ENCODE measurements at places on chromosomes 3 and 15. TPM values are rescaled to one million over a fixed set of nuclear protein-coding genes. Genes with fewer than 3 reads are reported as not detected.

KBTBD13 gene
- total RNA-seq, result not detected

NDN gene
- total RNA-seq, result 98.1 TPM

DNA sequence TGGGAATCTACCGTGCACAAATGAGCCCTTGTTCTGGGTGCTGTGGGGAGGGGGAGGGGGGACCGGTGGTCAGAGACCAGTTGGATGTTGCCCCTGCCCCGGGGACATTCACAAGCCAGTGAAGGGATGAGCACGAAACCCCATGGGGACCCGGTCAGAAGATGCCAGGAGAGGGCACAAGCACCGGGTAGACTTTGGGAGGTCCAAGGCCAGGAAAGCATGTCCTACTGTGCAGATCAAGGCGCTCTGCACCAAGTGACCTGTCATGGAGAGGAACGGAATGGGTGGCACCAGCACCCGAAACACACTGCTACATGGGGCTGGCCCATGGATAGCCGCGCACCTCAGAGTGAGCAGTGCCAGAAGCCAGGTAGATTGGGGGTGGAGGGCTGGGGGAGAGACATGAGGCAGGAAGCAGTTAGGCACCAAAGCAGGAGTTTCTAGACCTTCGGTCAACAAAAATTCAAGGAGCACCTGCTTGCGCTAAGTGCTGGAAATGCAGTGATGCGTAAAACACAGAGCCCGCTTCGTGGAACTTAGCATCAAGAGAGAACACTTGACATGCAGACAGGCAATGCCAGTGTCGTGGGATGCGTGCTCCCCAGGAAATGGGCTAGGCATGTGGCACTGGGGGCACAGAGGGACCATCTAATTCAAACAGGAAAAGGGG lies 99.1 kb downstream of the CPN2 start:
- DNase-seq, result no peak

DNA sequence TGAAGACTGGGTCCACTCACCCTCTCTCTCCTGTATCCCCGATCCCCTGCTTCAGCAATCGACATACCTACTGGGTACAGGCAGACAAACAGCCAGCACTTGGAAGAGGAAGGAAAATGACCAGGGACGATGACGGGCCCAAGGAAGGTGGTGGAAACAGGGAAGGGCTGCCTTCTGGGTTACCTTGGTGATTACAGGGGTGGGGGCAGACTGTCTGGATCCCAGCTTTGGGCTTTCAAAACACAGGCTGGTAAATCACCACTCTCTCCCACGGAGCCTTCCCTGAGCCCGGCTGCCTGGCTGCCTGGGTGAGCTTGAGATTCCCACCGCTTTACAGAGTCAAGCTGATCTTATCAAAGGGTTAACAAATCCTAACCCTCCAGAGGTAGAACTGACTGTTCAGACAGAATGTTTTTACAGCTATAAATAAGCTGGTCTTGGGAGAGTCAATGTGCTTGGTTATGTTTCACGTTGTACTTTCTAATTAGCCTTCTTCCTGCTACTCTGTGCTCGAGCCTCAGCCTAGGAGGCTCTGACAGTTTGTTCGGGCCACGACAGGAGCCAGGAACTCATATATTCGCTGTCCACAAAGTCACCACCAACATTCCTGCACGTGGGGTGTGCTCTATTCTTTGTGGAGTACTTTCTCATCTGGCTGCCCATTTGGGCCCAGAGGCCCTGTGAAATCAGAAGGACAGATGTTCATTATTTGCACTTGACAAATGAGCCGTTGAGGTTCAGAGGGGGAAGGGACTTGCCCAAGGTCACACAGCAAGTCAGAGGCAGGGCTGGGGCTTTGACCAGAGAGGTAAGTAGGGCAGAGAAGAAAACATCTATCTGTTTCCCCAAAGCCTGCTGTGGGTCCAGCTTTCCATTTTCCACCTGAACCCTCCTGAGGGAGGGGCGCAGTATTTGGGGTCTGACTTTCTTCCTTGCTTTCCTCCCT lies 63.5 kb downstream of the FEM1B start:
- no peak for DNase-seq

GRCh38 chr3:82633319-82633718 lies 871.9 kb upstream of the GBE1 start:
- peak; percentile 62 for DNase-seq

- DNase-seq, result peak; percentile 18
These were observed 5.3 kb downstream of the RPL22L1 start for GRCh38 chr3:170864525-170865208.

GOLGA8S gene
- total RNA-seq, result not detected

GRCh38 chr3:26271848-26272247 lies 350.7 kb upstream of the LRRC3B start:
- no peak for DNase-seq

- peak; percentile 57 for DNase-seq
These were observed 25.6 kb upstream of the NLGN1 start for GRCh38 chr3:173371848-173372487.

DNA sequence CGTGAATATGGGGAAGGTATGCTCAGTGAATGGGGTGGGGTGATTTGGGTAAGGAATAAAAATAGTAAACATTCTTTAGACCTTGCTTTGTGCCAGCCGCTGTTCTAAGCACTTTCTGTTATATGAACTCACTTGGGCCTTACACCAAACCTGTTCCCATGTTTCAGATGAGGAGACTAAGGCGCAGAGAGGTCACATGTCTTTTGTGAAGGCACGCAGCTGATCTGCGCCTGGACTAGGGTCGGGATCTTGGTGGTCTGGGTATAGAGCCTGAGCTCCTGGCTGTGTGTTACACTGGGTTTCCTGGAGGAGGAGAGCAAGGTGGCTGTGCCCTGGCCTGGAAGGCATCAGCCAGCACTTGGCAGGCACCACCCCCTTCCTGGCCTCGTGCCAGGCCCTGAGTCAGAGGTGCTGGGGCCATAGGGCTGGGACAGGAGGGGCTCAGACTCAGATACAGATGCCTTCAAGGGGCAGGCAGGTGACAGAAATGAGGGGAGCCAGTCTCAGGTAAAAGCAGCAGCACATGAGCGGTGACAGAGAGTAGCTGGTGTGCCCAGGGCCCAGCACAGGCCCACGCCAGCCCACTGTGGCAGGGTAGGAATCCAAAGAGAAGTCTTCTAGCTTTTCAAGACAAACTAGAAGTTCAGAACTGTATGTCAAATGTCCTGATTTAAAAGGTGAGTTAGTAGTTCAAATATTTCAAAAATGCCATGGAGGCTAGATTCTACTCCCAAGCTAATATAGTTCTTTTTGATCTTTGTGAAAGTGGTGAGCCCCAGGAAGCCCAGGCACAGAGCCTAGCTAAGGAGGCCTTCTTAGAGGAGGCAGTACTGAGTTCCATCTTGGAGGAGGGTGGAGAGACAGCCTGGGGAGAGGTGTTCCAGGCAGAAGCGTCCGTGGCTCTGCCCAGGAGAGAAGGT lies 83.1 kb downstream of the DNAJB8 start:
- DNase-seq, result no peak

- DNase-seq, result no peak
These were observed 55.2 kb downstream of the PLD1 start for GRCh38 chr3:171755015-171755589.

DNA sequence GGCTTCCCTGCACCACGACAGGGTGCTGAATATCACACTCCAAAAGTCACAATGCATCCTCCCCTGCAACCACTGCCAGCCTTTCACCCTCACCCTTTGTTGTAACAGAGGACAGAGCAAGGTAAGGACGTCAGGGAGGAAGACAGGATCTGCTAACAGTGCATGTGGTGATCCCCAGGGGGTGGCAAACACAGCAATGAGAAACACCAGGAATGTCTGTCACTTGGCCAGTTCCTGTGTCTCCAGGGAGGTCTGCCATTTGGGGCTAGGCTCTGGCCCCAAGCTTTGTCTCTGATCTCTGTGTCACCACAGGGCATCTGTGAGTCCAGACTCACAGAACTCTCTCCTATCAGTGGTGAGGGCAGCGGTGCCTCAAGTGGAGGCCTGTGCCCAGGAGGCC lies 54.3 kb upstream of the SLC24A5 start:
- no peak for DNase-seq

DNA sequence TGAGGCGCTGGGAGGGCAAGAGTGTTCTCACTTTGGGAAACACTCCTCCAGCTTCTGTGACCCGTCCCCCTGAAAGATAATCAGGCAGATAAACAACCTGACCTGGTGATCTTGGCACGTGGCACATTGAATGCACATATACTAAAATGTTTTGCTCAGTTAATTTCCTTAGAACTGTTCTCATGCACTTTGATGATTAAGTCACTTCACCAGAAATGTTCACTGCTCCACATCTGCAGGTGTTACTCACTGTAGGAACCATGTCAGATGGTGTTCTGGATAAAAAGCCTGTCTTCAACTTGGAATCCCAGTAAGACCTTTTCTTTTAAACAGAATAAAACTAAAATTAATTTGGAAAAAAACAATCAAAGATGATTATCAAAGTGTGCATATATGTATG lies 24.6 kb upstream of the NIPA2 start:
- no peak for DNase-seq

GPR176 gene
- 248 TPM for total RNA-seq

DNA sequence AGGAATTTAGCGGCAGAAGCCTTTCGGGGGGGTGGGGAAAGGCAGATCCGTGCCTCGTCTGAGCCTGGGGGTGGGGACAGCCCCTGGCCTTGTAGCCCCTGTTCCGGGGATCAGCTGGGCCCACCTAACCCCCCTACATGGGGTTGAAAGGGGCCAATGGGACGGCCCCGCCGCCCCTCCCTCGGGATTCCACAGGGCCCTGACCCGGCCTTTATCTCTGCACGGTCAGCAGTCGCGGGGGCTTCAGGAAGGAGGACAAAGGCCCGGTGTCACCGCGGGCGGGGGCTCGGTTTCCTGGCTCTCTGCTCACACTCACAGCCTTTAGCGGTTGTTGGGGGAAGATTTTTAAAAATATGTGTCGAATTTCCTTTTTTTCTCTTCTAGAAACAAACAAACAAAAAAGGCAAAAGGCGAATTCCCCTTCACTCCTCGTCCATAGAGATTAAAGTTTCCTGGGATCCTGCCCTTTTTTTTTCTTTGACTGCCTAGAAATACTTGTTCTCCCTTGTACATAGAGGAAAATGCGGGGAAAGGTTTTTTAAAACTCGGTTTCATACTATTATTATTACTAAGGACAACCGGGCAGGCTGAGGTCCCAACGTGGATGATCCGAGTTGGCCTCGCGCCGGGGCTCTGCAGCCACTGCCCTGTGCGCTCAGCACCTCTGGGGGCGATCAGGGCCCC lies 7.9 kb downstream of the FOXL2 start:
- DNase-seq, result peak; percentile 51

GRCh38 chr3:110149763-110150162 lies 812.4 kb upstream of the DPPA4 start:
- no peak for DNase-seq

DNA sequence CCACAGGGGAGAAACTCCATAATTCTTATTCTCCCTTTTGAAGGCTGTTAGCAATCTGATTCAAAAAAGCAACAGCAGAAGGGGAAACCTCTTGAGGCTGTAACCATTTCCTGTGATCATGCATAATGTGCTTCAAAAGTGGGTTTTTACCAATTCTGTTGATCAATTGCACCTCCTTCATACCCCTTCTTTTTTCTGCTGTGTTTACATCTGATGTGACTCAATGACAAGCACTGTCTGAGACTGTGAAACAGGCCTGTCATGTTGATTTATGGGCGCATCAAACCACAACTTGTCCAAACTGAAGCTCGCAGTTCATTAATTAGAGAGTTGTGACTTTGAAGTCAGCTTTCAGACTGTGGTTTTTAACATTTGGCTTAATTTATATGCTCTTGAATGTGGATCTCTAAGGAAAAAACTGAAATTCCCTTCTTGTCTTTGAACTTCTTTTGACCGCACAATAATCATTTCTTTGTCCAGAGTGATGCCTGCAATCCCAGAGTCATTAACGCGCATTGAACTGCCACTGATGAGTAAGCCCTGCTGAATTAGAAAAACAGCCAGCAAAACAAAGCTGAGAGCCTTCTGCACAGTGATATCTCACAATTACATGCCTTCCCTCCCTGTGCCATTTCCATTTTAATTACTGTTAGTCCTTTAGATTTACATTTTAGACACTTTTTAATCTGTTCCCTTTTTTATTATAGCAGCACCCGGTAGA lies 532.8 kb downstream of the FOXP1 start:
- DNase-seq, result no peak

GRCh38 chr3:76310667-76311066 lies 525.3 kb upstream of the ZNF717 start:
- DNase-seq, result no peak

DNA sequence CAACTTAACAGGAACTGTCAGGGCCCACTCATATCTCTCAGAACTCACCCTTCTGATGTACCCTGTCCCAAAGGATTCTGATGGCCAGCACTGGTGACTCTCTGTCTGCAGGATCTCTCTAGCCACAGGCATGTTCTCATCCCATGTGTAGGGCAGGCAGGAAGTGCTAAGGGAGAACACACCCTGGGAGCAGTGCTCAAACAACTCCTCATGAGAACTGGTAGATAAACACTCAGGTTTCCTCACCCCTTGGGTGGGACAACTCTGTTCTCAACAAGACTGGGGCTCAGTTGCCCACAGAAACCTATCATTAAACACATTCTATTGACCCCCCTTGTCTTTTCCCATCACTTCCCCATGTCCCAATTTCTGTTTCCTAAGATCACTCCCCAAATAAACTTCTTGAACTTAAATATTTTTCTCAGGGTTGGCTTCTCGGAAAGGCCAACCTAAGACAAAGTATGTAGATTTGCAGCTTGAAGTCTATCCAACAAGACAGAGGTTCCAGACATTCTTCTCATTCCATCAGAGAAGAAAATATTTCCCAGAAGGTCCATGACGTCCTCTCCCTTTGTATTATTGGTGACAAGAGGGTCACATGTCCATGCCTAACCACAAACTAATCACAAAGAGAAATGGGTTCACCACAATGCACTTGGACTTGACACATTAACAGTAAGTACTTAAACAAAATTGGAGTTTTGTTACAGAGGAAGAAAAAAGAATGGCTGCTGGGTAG lies 276.6 kb upstream of the GADL1 start:
- no peak for DNase-seq

PARP3 gene
- 1.1 TPM for total RNA-seq

Data from GM23338 (cell line).